ENCODE measurements at places on chromosomes 1 and 21. TPM values are rescaled to one million over a fixed set of nuclear protein-coding genes. Genes with fewer than 3 reads are reported as not detected.

DNA sequence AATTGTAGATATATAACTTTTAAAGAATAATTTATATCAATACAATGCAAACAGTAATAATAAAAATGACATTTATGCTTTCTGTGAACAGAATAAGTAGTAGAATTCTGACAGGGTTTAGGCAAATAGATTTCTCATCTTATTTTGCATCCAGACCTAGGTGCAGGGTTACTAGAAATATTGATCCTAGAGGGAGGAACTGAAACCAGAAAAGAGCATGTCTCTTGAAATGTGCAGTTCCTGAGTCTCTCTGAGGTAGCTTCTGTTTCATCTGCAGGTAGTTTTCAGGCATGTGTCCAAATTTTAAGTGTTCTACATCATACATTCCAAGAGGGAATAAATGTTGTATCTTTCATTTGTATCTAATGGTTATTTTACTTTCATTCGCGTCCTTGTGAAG, 631.9 kb upstream of the ADGRL4 start:
- H3K36me3 ChIP-seq, result no peaks in the 10 kb centered on the region
- no peak for DNase-seq
- H3K27me3 ChIP-seq, result no peaks in the 10 kb centered on the region

DNA sequence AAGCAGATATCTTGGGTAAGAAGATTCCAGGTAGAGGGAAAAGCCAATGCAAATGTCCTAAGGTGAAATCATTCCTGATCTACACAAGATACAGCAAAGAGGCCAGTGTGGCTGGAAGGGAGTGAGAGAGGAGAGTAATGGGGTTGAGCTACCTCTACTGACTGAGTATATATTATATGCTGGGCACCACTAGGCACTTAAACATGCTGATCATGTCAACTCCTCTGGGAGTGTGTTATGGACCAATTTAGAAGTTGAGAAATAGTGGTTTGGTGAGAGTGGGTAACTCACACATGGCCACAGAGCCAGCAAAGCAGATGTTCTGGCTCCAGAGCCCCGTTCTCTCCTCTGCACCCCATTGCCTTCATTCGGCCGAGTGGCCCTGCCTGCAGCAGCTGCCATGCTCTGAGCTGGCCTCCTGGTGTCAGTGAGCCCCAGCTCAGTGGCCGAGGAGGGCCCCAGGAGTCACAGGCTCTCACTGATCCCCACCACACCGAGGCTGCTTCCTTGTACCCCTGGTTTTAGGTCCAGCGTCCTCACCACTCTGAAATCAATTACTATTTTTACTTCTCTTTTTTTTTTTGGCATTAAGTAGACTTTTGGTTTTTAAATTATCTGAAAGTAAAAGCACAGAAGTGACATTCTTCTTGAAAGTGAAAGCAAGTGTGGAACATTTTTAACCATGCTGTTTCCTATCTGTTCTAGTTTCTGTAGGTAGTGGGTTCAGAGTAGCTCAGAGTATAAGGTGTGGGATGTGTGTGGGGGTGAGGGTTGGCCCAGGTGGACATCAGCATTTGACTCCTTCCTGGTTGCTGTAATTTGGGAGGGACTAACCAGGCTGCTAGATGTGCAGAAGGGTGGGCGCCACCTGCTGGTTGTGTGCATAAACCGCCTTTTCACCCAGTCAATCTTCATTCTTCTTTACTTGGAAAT, 45.8 kb upstream of the CRNN start:
- H3K4me3 ChIP-seq, result peak overlapping the region; percentile 60
- H3K27me3 ChIP-seq, result peaks cover 4% of the 10 kb centered on the region
- peaks cover 27% of the 10 kb centered on the region for H3K4me1 ChIP-seq
- peak; percentile 63 for DNase-seq
- no peaks in the 10 kb centered on the region for H3K36me3 ChIP-seq

GRCh38 chr1:85397490-85398032, 67.4 kb downstream of the DDAH1 start:
- no peak overlapping the region for H3K4me3 ChIP-seq
- no peak for DNase-seq
- peaks cover 73% of the 10 kb centered on the region for H3K4me1 ChIP-seq
- H3K27ac ChIP-seq, result peak overlapping the region; percentile 72
- peaks cover 43% of the 10 kb centered on the region for H3K36me3 ChIP-seq

DNA sequence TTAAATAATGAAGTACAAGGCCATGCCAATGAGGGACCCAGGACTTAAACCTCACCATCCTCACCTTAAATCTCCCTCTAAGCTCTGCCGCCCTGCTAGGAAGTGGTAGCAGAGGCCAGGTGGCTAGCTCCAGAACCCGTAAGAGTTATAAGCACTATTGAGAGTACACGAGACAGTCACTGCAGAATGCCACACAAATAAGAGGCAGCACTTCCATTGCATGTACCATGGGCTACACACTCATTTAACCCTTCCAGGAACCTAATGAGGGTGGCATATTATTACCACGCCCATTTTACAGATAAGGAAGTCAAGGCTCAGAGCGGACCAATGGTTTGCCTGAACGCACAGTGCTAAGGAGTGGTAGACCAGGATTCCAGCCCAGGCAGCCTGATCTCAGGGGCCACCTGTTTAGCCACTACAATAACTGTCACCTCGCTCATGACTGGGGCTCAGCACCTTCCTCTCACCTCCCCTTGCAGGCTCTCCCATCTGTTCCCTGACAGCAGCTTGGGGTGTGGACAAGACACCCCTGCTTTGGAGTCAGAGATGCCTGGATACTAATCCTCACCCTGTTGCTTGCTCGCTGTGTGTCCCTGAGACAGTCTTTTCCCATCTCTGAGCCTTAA, 54.8 kb upstream of the ID3 start:
- 0 out of 2 replicates have a peak, but pooled peaks cover 6% of the 10 kb centered on the region for H3K36me3 ChIP-seq
- peaks cover 5% of the 10 kb centered on the region for H3K4me1 ChIP-seq
- peaks cover 18% of the 10 kb centered on the region for H3K27me3 ChIP-seq
- no peak overlapping the region for H3K4me3 ChIP-seq

The AGL gene
- 7.2 TPM for total RNA-seq

DNA sequence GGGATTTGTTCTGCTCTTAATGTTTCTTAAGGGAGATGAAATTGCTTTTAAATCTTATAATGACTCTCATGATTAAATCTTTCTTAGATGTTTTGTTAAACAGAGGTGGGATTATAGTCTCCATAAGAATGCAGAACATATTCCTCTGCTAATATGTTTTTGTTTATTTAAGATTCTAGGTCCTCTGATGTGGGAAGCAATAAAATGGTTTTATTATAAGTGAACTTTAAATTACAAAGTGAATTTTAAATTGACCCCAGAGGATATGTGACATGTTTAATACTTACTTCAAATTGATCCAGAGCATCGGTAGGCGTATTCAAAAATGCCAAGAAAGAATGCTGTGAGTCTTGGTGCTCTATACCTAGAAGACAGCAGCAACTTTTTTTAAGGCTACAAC, 129.4 kb downstream of the COQ8A start:
- no peak for DNase-seq
- peaks cover 29% of the 10 kb centered on the region for H3K4me1 ChIP-seq
- no peak overlapping the region for H3K27ac ChIP-seq
- H3K36me3 ChIP-seq, result peaks cover 9% of the 10 kb centered on the region

GRCh38 chr1:11784256-11784992, 21.3 kb downstream of the MTHFR start:
- no peak for DNase-seq
- H3K4me3 ChIP-seq, result no peak overlapping the region
- no peaks in the 10 kb centered on the region for H3K36me3 ChIP-seq
- H3K27me3 ChIP-seq, result peaks cover 5% of the 10 kb centered on the region

All from HFFc6 (cell line).